ENCODE measurements at places on chromosomes 7 and 10.

GRCh38 chr10:99590799-99591198 is 29.4 kb downstream of the SLC25A28 start:
- no peak for DNase-seq

DNA sequence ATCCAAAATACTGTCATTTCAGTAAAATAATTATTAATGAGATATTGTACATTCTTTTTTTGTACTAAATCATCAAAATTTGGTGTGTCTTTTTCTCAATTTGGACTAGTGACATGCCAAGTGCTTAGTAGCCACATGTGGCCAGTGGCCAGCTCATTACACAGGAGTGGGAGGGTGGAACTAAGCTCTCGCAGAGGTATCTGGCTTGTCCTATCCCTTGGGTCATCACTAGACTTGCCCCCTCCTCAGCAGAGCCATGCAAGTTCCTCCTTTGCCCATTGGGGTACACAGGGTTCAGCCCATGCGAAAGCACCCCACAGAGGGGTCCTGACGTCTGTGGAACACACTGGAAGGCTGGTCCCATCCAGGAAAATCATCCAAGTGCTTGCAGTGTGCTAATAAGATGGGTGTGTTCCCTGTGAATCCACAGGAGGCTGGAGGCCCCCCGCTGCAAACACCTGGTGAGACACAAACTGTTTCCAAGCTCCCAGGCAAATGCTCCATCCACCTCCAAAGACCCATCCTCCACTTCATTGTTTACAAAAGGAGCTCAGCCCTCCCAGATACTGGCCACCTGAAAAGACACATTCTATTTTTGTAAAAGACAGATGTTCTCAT is 1.3 kb downstream of the ARHGAP22 start:
- DNase-seq, result peak; percentile 94

- DNase-seq, result peak; percentile 69
Observed at GRCh38 chr10:86960003-86960862, 1.8 kb downstream of the SNCG start.

GRCh38 chr7:129775695-129776361 is 164.3 kb downstream of the NRF1 start:
- DNase-seq, result no peak

GRCh38 chr7:741191-741671 is 14.2 kb upstream of the PRKAR1B start:
- DNase-seq, result no peak

DNA sequence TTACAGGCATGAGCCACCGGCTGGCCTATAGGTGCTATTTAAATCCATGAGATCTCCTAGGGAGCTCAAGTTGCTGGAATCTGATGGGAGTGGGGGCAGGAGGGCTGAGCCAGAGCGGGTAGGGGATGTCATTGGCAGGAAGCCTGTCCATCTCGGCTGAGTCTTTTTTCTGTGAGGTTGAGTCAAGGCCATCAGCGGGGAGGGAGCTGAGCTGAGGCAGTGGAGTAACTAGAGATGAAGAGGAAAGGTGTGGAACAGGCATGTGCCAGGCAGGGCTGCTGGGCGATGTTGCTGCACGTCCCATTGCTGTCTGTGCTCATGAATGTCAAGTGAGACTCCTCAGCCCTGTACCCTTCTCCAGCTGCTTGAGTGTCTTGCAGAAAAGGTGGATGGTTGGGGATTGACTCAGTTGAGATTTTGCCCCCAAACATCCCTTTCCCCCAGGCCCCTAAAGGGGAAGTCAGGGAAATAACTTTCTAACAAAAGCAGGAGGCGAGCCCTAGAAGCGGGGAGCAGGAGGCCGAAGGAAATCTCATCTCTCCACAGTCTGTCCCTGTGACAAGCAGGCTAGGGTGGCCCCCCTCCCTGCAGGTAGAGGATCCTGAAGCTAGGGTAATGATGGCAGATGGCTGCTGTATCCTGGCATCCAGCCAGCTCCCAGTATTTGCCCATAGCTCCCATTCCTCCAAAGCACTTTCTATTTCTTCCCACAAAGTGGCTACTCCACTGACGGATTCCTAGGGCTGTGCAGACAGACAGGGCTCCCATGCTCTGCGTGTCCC is 5.4 kb downstream of the ATP6V1F start:
- no peak for DNase-seq

DNA sequence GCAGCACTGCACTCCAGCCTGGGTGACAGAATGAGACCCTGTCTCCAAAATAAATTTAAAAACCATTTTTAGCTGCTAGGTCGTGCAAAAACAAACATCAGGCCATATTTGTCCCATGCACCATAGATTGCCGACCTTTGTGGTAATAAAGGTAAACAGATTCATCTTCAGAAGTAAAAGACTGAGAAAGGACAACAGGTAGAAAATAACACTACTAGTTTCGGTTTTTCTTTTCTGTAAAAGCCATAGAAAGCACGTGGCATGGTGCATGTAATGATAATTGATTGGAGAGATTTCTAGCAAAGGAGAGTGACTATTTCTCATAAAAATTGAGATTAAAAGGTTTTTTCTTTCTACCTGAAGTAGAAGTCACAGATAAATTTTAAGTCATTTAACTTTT is 93.9 kb downstream of the DNAH11 start:
- DNase-seq, result no peak

- DNase-seq, result no peak
Observed at GRCh38 chr10:62582101-62582705, 208.0 kb downstream of the ZNF365 start.

GRCh38 chr10:92342796-92343195 is 51.8 kb downstream of the MARCHF5 start:
- peak; percentile 44 for DNase-seq

DNA sequence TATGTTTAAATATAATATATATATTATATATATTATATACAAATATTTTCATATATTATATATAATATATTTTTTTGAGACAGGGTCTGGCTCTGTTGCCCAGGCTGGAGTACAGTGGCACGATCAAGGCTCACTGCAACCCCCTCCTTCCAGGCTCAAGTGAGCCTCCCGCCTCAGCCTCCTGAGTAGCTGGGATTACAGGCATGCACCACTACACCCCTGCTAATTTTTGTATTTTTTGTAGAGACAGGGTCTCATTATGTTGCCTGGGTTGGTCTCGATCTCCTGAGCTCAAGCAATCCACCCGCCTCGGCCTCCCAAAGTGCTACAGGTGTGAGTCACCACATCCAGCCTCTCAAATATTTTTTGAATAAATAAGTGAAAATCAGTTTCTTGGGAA is 215.5 kb downstream of the GATA3 start:
- no peak for DNase-seq

DNA sequence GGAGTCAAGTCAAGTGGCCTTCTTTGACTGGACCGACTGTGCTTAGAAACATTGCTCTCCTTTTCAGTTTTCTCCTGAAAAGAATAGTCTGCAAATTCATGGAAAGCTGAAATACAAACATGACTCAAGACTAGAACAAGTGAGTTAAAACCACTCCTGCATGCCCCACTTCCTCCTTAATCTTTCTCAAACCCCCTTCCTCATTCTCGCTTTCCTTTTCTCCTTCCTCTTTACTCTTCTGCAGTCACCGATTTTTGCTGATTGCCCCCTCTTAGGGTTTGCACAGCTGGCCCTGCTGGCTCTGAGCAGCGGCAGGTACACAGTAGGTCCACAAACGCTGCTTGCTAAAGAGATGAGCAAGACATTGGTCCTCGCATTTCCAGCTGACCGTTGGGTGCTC is 34.8 kb upstream of the MKI67 start:
- DNase-seq, result no peak

GRCh38 chr7:96986901-96987300 is 18.5 kb upstream of the DLX6 start:
- DNase-seq, result no peak

GRCh38 chr10:75399461-75400162 is 2.0 kb downstream of the ZNF503 start:
- peak; percentile 80 for DNase-seq

DNA sequence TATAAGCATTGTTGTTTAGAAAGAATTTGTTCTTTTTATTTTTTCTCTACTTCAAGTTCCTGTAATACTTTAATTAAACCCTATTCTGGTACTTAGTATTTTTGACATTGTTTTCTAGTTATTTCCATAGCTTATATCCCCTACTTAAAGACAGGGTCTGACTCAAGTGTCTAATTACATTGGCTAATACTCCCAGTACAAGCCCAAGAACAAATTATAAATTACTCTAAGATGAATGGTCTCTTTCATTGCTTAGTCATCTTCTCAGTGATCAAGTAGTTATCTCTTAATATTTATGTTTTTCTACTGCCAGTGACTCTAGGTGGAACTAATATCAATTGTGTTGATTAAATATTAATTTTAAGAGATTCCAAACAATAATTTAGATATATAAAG is 21.6 kb downstream of the AHR start:
- DNase-seq, result no peak

DNA sequence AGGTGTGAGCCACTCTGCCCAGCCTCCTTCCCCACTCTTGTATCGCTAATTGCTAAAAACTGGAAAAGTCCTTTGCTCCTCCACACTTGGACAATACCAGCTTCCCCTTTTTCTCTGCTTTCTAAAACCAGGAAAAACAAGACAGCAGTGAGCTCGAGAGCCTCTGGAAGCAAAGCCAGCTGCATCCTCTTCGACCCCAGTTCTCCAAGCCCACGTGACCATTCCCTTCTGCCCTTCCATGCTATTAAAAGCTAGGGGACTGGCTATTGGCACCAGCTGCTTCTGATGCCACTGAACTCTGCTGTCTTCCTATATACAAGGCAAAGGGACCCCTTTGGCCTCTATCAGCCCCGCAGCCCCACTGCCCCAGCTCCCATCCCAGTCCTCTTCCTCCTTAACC is 92.2 kb downstream of the SPDYE5 start:
- no peak for DNase-seq

DNA sequence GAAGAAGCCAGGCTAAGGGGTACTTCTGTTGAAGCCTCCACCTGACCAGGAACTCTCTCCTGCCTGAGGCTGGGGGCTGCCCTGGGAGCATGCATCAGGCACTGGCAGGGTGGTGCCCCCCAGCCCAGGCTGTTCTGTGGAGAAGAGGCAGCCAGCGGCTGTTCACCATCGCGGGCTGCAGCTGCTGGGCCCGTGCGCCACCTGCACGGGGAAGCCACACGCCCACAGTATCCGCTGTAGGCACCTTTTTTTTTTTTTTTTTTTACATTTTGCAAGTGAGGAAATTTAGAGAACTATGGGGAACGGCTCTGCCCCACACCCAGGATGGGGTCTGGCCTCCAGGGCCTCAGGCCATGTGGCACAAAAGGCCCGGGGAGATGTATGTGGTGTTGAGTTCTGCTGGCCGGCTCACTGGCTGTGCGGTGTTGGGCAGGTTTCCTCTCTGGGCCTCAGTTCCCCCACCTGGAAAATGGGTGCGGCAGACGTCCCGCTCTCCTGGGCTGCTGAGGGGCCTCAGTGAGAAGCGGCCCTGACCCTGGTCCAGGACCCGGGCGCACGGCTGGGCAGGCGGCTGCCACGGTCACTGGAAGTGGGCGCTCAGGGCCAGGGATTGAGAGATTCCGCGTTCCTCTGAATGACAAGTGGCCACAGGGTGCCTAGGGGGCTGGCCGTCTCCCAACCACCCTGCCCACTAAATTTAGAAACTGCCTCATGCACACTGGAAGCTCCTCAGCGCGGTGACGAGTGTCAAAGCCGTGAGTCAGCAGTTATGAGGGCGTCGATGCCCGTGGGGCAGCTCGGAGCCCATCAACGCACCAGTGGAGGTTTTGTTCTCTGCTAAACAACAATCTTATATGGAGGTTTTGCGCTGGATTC is 8.8 kb upstream of the INTS1 start:
- peak; percentile 72 for DNase-seq

DNA sequence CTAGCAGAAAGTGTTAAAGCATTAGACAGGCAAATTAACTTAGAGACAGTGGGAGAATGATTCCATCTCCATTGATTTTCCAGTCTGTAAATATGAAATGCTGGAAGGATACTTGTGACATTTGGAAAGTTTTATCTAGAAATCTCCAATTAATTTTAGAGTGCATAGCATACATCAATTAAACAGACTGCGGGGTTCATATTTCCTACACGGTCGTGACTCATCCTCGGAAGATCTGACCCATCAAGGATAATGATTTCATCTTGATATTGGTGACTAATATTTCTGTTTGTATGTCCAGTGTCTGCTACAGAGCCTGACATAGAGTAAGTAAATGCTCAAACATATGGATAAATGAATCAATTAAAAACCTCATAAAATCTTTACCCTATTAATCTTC is 474.9 kb downstream of the KCNMA1 start:
- DNase-seq, result peak; percentile 35

- no peak for DNase-seq
Observed at GRCh38 chr10:116115036-116115641, 157.9 kb downstream of the GFRA1 start.

GRCh38 chr7:137454246-137454724 is 110.8 kb upstream of the PTN start:
- peak; percentile 74 for DNase-seq

- no peak for DNase-seq
Observed at GRCh38 chr7:53642361-53642760, 606.9 kb downstream of the POM121L12 start.

GRCh38 chr7:90191648-90192047 is 19.9 kb upstream of the STEAP2 start:
- no peak for DNase-seq

- no peak for DNase-seq
Observed at GRCh38 chr7:20786049-20786412, 655 bp downstream of the SP8 start.

GRCh38 chr10:5234106-5234860 is 37.6 kb downstream of the AKR1C4 start:
- DNase-seq, result peak; percentile 24

DNA sequence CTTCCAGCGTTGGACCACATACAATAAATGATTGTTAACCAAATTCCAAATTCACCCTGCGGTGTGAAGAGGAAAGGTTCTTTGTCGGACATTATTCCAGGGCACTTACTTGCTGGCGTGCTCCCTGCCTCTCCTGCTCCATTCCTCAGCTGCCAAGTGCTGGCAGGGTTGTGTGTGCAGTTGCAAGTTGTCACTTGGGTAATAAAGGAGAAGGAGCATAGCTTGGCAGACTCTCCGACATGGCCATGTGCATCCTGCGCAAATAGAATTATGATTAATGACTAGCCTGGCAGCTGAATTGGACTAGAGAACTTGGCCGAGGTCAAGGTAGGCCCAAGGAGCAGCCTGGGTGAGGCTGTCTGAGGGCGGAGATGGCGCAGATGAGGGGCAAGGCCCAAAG is 92.3 kb upstream of the ELMO1 start:
- DNase-seq, result no peak

DNA sequence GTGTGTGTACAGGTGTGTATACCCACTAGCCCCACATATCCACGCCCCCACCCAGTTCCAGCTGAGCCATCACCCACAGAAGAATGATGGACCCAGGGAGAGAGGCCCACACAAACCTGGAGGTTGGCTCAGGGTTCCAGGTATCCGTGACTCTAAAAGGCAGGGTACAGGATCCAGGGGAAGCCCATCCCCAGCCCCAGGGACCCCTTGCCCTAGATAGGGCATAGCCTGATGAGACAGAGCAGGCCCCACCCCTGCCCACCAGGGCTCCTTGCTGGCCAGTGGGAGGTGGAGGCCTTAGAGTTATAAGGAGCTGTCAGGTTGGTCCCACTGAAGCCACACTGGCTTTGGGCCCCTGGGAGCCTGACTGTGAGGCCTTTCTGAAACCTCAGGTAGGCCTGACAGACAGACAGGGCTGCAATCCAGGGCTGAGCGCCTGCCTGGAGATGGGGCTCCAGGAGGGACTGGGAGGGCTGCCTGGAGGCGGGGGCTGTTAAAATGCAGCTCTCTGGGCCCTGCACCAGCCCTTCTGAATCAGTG is 93.5 kb downstream of the WDR11 start:
- DNase-seq, result no peak

Measured in RKO (cell line).